ENCODE measurements at places on chromosomes 5 and 9.
A peak's percentile ranks its signal among the peaks of the same experiment; 100 is the strongest.

DNA sequence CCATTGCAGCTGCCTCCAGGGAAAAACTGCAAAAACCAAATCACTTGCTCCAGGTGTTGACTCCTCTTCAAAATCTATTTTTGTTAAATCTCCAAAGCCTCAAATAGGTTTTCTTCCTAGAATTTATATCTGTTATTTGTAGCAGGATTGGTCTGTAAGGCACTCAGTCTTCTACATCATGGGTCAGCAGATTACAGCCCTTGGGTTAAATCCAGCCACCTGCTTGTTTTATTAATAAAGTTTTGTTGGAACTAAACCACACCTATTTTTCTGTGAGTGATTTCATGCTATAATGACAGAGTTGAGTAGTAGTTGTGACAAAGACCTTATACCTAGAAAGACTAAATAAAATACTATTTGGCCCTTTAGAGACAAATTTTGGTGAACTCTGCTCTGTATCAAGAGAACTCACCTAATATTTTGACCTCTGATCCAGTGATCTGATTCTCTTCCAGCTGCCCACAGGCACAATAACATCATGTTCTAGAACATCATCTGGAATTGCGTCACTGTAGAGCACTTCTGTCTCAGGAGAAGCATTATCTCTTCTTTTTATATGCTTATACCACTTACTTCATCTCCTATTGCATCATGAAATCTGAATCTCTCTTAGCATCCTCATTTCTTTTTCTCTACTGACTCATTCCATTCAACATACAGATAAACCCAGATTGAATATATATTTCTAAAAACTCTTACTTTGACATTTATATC lies 130.1 kb downstream of the RPS23 start:
- DNase-seq = no peak

GRCh38 chr5:92713335-92713743 lies 867.7 kb downstream of the NR2F1-AS1 start:
- DNase-seq = no peak

- no peak for DNase-seq
These were observed 43.3 kb upstream of the RASEF start for GRCh38 chr9:83106263-83106662.

- no peak for DNase-seq
These were observed 9.0 kb downstream of the IL33 start for GRCh38 chr9:6224393-6225154.

DNA sequence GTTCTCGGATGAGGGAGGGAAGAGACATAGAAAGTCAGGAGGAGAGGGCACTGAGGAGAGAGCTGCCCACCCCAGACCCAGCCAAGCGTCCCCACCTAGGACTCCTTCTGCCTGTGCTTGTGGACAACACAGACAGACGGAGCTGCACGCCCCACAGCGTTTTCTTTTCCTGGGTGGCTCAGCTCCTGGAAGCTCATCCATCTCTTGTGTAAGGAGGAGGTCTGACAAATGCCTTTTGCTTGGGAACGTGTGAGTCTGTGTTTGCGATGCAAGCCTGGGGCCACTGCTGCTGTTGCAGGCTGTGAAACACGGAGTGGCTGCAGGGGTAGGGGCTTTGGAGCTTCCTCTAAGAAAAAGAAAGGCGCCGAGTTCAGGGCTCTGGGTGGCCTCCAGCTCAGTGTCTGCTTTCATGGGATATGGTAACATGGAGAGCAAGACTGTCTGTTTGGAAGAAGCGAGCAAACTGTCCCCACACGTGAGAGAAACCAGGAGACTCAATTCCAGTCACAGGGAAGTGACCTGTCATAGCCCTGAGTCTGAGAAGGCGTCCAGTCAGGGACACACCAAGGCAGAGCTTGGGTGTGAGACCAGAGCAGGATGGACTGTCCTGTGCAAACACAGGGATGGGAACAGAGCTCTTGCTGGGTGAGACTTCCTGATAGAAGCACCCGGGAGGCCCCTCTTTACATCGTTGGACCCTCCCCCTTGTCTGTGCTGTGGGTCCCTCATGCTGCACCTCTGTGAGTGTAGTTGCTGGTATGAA lies 42.7 kb downstream of the GADD45G start:
- no peak for DNase-seq

- DNase-seq = no peak
These were observed 1738.8 kb downstream of the EFNA5 start for GRCh38 chr5:105931881-105932421.

DNA sequence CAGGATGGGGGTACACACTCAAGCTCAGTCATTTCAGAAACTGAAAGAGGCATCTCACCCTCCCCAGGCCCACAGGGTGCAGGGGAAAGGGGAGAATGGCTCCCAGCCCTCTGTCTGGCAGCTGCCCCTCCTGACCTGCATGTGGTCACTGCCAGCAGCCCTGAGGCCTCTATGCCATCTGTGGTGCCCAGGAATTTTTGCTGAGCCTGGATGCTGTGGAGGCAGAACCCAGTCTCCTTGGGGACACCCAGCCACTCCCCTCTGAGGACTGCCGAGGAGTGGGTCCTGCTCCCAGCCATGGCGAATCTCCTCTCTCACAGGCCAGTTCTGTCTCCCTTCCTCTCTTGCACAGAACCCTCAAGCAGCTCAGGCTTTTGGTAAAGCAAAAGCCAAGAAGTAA lies 104.0 kb upstream of the ALDH1B1 start:
- DNase-seq = no peak

DNA sequence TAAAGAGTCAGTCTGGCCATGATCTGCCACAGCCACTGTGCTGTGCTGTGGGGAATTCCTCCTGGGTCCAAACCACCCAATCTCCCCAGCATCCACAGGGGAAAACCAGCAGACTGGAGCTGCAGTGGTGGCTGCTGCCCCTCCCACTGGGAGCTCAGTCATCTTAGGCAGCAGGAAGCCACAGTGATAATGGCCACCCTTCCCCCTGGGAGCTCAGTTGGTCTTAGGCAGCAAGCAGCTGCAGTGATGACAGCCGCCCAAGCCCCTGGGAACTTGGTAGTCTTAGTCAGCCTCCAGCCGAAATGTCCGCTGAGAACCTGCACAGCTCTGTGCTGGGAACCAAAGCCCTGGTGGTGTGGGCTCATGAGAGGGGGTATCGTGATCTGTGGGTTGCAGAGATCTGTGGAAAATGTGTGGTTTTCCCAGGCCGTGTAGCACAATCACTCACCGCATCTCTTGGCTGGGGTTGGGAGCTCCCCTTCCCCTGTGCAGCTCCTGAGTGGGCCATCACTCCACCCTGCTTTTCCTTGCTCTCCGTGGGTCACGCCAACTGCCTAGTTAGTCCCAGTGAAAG lies 38.4 kb upstream of the SMIM15 start:
- no peak for DNase-seq

DNA sequence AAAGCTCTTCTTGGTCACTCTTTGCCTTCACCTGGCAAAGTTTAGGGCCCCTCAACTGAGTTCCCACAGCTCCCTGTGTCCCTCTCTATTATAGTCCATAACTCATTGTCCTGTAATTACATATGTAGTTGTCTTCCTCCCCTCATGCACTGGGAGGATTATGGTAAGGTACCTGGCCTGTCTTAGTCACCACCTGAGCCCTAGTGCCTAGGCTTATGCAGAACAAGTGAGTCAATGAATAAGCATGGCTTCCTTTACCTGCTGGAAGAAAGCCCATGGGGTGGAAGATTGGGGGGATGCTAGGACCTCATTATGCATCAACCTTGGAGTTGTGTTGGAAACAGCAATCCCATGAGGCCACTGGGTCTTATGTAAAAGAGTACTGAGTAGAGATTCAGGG lies 187.7 kb upstream of the TRIM32 start:
- DNase-seq = no peak

DNA sequence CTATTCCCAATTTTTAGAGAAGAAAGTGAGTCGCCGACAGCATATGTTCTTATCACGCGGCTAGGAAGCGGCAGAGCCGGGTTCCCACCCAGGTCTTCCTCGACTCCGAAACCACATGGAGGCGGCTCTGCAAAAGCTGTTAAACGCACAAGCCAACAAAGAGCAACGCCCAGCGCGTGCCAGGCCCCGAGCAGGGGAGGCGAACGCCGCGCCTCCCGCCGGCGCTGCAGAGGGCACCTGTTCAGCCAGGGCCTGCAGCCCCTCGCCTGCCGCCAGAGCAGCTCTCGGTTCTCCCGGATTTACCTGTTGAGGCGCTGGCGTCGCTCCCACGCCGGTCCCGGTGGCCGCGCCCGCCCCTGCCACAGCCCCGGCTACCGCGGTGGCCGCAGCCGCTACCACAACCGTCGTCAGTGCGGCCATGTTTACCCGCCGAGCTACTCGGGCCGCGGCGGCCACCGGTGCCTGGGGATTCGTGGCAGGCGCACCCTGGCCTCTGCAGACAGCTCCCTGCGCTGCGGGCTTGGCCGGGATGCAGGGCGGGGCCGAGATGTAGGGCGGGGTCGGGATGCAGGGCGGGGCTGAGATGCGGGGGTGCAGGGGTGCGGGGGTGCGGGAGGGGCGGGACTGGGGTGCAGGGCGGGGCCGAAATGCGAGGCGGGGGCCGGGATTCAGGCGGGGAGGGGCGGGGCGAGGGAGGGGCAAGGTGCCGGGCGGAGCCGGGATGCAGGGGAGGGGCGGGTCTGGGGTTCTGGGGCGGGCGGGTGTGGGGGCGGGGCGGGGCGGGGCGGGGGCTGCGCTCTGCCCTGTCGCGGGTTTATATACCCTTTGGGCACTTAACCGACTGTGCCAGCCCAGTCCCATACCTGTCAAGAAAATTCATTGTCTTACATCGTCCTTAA lies at the start of gene CCDC112:
Gene CCDC112 (minus strand): TSS at position 531 of the 899 bp plus-strand sequence. CDS start 111 bp downstream, at position 420.
- peak; percentile 70 for DNase-seq

- DNase-seq = no peak
These were observed 136.3 kb downstream of the TMEM232 start for GRCh38 chr5:110590187-110590586.

DNA sequence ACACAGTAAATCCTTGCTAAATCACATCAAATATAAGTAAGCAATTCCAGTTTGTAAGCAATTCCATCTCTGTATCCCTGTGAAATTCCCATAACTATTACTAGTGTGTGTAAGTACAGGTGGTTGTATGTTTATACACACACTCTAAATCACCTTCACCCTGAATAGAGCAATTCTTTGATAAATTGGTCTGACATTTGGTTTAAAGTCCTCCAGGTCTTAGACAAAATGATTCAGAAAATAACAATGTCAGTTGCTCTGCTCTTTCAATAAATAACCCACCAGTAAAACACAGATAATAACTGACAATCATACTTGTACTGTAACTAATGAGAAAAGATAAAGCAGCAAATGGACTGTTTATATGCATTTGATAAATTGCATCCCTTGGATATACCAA lies 226.3 kb downstream of the SPOCK1 start:
- DNase-seq = no peak

GRCh38 chr9:35690294-35690613 lies 529 bp upstream of the TPM2 start:
- DNase-seq = no peak

DNA sequence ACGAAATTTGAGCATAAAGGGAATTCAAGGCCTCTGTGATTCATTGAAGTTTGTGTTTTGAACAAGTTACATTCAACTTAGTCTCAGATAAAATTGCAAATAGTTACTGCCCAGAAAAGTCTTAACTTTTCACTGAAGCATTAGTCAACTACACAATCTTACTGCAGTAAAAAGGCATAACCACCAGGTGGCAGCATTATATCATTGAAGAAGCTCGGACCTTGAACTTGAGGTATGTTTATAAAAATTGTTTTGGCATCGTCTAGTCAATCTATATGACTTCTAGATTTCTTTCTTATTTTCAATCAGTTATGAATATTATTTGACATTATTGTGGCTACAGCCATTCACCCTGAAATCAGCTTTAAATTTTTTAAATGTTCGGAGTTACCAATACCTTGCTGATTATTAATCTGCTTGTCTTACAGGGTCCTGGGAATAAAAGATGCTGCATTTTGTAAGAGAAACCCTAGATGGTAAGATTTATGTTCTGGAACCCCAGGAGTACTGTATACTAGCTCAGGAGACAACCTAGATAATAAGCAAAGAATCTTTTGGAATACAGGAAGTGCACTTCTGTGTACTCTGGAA lies 83.9 kb upstream of the GRAMD2B start:
- peak; percentile 3 for DNase-seq

DNA sequence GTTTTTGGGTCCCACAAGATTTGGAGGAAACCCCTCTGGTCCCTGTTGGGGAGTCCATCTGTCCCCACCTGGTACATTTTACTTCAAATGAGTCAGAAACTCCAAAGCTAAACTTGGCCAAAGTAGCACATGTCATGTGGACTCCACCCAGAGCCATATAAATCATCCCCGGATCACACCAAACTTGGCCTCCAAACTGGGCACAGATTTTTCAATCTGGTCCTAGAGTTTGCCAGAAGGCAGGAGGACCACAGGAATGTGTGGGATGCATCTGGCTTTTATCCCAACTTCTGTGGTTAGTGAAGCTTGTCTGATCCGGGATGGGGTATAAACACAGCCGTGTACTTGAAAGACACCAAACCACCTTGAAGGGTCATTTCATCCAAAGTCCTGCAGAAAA lies 66.3 kb downstream of the MAT2B start:
- no peak for DNase-seq

DNA sequence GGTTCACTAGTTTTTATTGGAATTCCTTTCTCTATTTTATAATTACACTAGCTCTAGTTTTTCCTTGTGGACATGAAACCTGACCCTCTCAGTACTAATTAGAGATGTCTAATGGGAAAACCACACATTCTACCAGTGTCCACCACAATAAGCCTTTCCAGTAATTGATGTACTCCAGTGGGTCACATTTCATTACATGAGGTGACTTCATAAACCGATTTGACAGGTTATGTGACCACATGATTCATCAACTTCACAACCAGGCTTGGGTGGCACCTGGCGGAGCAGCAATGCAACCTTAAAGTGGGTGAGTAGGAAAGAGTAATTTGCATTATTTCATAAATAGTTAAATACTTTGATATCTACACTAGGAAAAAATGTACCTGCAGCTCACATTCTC lies 284.2 kb upstream of the ADAMTS16 start:
- DNase-seq = no peak

GRCh38 chr9:134182554-134183085 lies 18.3 kb upstream of the RNU6ATAC start:
- DNase-seq = no peak

- DNase-seq = no peak
These were observed 173.0 kb downstream of the SEMA6A start for GRCh38 chr5:116401576-116401975.

GRCh38 chr9:35397216-35397698 lies 92.7 kb upstream of the RUSC2 start:
- DNase-seq = no peak

DNA sequence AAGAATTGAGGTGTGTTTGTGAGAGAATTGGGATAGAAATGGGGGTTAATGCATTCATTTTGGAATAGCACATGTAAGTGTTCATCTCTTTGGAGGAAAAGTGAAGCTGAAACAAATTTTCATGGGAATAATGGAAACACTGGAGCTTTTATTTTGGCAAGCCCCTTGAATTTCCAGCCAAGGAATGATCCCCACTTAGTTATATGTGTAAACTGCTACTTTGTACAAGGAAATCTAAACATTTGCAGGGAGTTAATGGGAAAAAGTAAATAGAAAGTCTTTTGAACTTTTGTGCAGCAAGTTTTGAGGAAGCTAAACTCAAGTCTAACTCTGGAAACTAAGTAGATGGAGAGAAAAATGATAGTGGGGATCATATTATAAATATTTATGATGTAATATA lies 44.1 kb downstream of the CAMK4 start:
- no peak for DNase-seq

GRCh38 chr5:6718161-6718681 lies 5.0 kb downstream of the TENT4A start:
- no peak for DNase-seq

All from stimulated activated CD4-positive, alpha-beta T cell treated with anti-CD3 and anti-CD28 coated beads, Interleukin-1b, Interleukin-23, amount 100 ng/mL, for 1 hour (primary cell).